Activated T-helper 2 cell treated with anti-CD3 and anti-CD28 coated beads, Interferon-gamma antibody, Interleukin-2, Interleukin-4, amounts not matched to agents 10 μg/mL and 5 μg/mL and 100 μg/mL, durations not matched to agents 14 hours and 24 hours and 36 hours (primary cell): ENCODE measurements at places on chromosomes 7 and 10. TPM values are rescaled to one million over a fixed set of nuclear protein-coding genes. Genes with fewer than 3 reads are reported as not detected.

ZNF680 gene
- 10.9 and 11.3 TPM in 2 replicates for total RNA-seq

FKBP6 gene
- total RNA-seq: not detected in 2 replicates

SPAM1 gene
- not detected in 2 replicates for total RNA-seq

OR6V1 gene
- not detected in 2 replicates for total RNA-seq

CDK6 gene
- total RNA-seq: 254 and 265 TPM in 2 replicates

GRCh38 chr7:31432176-31432575 is 81.7 kb upstream of the ITPRID1 start:
- H3K27me3 ChIP-seq: no peaks in the 10 kb centered on the region
- no peak overlapping the region for H3K27ac ChIP-seq
- no peak for DNase-seq

GRCh38 chr10:119103241-119103902 is 541 bp upstream of the DENND10 start:
- H3K4me1 ChIP-seq: peaks cover 33% of the 10 kb centered on the region
- peaks cover 11% of the 10 kb centered on the region for H3K36me3 ChIP-seq
- H3K27me3 ChIP-seq: no peaks in the 10 kb centered on the region
- H3K4me3 ChIP-seq: peak overlapping the region; percentile 77
- DNase-seq: no peak

DNA sequence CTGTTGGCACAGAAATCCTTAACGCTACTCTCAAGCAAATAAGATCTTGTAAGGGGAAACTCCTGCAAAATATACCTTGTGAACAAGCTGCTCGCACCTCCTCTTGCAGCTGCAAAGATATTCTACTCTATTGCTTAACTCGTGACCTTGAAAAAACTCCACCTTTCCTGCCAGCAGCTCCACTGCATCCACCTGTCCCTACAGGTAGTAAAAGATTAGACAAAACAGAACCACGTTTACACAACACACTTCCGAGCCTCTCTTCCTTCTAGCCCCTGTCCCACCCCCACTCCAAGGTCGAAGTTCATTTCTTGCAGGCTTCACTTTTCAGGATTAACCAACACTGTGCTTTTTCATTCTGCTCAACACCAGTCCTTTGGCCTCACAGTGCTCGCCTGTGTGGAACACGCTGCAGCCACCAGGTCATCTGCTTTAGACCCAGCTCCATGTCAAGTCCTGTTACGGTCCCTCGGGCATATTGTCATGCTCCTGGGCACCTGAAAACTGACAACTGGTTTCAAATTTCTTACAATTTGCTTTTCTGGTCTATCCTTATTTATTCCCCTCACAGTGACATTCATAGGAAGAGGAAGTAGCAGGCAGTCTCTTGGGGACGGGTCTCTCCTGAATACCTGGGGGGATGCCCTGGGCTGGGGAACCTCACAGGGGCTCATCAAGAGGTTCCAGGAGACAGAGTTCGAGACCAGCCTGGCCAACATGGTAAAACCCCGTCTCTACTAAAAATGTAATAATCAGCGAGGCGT is 165.8 kb upstream of the KLF14 start:
- DNase-seq: no peak
- no peaks in the 10 kb centered on the region for H3K27me3 ChIP-seq
- no peak overlapping the region for H3K4me3 ChIP-seq
- peaks cover 78% of the 10 kb centered on the region for H3K4me1 ChIP-seq
- peaks cover 94% of the 10 kb centered on the region for H3K36me3 ChIP-seq
- peak overlapping the region; percentile 29 for H3K27ac ChIP-seq

- H3K4me1 ChIP-seq: no peaks in the 10 kb centered on the region
- H3K36me3 ChIP-seq: no peaks in the 10 kb centered on the region
- no peaks in the 10 kb centered on the region for H3K27me3 ChIP-seq
- DNase-seq: no peak
- no peak overlapping the region for H3K27ac ChIP-seq
- H3K4me3 ChIP-seq: no peak overlapping the region
These were observed 23.5 kb downstream of the YKT6 start for GRCh38 chr7:44224080-44224973.

- H3K27me3 ChIP-seq: no peaks in the 10 kb centered on the region
- H3K4me1 ChIP-seq: peaks cover 4% of the 10 kb centered on the region
- no peaks in the 10 kb centered on the region for H3K36me3 ChIP-seq
These were observed 57.2 kb downstream of the DDC start for GRCh38 chr7:50507898-50508470.

- no peak for DNase-seq
- H3K27me3 ChIP-seq: peaks cover 1% of the 10 kb centered on the region
- H3K27ac ChIP-seq: no peak overlapping the region
- H3K4me1 ChIP-seq: no peaks in the 10 kb centered on the region
These were observed 87.2 kb upstream of the PFKP start for GRCh38 chr10:2980116-2980515.

GRCh38 chr7:135159359-135160085 is 11.0 kb downstream of the CYREN start:
- DNase-seq: no peak
- peaks cover 24% of the 10 kb centered on the region for H3K4me1 ChIP-seq
- no peaks in the 10 kb centered on the region for H3K27me3 ChIP-seq
- H3K27ac ChIP-seq: peak overlapping the region; percentile 45
- no peak overlapping the region for H3K4me3 ChIP-seq

GRCh38 chr7:99036546-99037111 is 107.3 kb downstream of the SMURF1 start:
- H3K27ac ChIP-seq: no peak overlapping the region
- H3K36me3 ChIP-seq: peaks cover 61% of the 10 kb centered on the region
- no peak for DNase-seq
- H3K4me3 ChIP-seq: no peak overlapping the region
